ENCODE measurements at places on chromosomes 6 and 20.
A peak's percentile ranks its signal among the peaks of the same experiment; 100 is the strongest.

DNA sequence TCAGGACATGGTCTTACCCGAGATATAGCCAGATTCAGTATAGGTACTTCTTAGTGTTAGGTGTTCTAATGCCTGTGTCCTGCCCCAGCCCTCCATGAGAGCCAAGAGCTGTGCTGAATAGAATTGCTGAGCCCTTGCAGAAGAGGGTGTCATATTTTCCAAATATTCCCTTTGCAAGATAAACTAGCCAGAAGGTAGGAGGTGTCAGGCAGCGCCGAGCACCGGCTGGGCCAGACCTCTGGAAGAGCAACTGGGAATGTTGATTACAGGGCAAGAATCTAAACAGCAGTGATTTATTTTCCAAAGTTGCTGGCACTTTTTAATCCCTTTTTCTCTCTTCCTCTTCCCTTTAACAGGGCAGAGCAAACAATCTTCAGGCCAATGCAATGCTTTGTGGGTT is 37.1 kb upstream of the EZR start:
- no peak for DNase-seq

DNA sequence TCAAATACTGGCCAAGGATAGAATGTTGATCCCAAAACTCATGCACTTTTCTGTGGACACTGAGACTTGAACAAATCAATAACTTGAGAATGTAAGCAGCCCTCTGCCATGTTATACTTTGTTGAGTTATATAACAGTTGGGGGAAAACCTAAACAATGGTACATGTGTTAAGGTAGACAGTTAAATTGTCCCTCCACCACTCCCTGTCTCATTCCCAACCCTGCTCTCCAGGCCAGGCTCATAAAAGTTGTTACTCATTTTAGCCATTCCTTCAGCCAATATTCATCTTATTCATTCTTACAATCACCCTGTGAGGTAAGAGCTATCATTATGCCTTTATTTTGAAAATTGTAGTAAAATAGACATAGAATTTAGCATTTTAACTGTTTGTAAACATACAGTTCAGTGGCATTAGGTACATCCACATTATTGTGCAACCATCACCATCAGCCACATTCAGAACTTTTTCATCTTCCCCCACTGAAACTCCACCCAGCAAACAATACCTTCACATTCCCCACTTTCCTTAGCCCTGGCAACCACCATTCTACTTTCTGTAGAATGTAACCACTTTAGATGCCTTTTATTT is 38.2 kb upstream of the IER3 start:
- DNase-seq, result no peak

DNA sequence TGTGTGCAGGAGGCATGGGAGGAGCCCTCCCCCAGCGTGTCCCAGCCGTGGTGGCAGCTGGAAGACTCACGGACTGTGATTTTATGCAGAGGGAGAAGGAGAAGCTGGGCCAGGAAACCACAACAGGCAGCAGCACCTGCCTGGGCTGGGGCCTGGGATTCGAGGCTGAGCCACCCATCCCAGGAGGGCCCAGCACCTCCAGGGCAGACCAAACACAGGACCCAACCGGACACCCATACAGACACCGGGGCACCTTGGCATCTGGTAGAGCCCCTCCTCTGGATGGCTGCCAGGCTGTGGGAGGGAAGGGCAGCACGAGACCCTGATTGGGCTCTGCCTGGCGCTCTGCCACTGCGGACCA is 41.7 kb upstream of the CHRNA4 start:
- DNase-seq, result no peak

GRCh38 chr20:6588296-6588695 is 179.2 kb upstream of the BMP2 start:
- no peak for DNase-seq

DNA sequence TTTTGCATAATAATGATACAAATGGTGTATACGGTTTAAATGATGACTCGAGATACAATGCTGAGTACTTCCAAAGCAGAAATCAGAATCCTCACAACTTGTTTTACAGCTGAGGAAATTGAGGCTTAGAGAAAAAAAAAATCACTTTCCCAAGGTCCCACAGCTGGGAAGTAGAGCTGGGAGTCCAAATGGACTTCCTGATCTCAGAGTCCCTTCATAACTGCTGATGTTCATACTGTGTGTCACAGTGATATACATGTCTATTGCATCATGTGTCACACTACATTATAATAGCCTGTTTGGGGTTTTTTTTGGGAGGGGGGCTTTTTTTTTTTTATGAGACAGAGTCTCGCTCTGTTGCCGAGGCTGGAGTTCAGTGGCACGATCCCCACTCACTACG is 8.5 kb downstream of the HM13 start:
- peak; percentile 73 for DNase-seq

GRCh38 chr20:5703681-5704101 is 46.5 kb upstream of the SHLD1 start:
- DNase-seq, result no peak

GRCh38 chr6:40054186-40054585 is 119.9 kb upstream of the MOCS1 start:
- no peak for DNase-seq

- DNase-seq, result no peak
Measured at GRCh38 chr6:134272374-134272773, 45.5 kb downstream of the SGK1 start.

DNA sequence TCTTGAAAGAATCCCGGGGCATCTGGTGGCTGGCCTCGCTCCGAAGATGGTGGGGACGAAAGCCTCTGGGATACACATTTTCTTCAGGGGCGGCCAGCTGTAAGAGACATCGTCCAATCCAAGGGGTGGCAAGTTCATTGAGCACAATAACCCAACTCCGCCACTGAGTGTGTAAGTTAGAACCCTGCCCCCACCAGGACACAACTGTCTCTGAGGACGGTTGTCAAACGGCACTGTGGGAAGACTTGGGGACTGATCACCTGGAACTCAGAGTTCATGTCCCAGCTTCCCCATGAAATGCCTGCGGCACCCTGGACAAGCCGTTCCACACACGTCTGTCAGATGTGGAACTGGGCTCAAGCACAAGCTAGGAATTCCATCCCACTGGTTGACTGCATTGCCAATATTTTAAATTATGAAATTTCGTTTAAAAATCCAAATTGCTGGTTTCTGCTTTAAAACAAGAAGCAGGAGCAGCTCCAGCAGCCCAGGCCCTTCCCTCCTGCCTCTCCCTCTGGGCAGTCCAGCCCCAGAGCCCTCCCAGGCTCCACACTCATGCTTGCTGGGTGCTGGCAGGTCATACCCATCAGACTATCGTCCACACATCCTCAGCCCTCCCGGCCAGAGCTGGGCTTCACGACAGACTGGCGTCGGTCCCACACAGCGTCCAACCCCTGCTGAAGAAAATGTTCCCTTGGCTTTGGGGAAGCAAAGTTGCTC is 80.9 kb upstream of the AFDN start:
- DNase-seq, result no peak

DNA sequence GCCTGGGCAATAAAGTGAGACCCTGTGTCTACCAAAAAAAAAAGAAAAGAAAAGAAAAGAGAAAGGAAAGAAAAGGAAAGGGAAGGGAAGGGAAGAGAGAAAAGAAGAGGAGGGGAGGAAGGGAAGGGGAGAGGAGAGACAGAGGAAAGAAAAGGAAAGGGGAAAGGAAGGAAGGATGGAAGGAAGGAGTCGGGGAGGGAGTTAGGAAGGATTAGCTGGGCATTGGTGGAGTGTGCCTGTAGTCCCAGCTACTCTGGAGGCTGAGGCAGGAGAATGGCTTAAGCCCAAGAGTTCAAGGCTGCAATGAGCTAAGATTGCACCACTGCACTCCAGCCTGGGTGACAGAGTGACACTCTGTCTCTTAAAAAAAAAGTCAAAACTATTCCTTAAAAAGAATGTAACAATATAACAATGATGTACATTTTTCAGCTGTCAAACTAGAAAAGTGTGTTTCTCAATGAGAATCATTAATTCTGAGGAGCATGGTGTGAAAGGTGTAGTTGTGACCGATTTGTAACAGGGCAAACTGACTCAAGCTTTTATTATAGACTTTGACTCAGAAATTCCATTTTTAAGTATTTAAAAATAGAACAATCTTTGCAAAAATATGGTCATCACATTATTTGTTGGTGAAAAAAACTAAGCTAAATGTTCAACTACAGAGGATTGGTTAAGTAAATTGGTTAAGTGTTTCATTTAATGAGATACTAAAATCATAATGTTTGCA is 14.7 kb downstream of the SNRPB start:
- no peak for DNase-seq

- no peak for DNase-seq
Measured at GRCh38 chr20:50693001-50693400, 1.7 kb upstream of the RIPOR3 start.

GRCh38 chr6:20575125-20575524 is 40.9 kb downstream of the CDKAL1 start:
- no peak for DNase-seq

GRCh38 chr6:17986656-17987446 is 584 bp downstream of the KIF13A start:
- peak; percentile 58 for DNase-seq

GRCh38 chr6:155882527-155883333 is 427.1 kb upstream of the NOX3 start:
- DNase-seq, result no peak

GRCh38 chr6:69392745-69393144 is 404.1 kb downstream of the LMBRD1 start:
- DNase-seq, result no peak

DNA sequence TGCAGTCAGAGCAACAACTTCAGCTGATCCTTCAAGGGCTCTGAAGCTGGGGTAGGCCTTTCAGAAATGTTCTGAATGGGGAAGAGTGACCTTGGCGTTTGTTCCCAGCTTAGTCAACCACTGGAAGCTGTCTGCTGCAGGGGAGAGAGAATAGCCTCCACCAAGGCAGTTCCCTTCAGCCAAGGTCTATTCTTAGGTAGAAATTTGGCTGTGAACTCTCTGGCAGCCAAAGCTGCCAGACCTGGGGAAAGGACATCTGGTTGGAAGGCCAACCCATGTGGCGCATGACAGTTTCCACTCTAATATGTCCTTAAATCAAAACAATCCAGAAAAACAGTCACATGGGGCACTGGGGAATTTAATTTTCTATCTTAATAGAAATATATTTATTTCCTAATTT is 60.1 kb downstream of the FBXO5 start:
- DNase-seq, result no peak

DNA sequence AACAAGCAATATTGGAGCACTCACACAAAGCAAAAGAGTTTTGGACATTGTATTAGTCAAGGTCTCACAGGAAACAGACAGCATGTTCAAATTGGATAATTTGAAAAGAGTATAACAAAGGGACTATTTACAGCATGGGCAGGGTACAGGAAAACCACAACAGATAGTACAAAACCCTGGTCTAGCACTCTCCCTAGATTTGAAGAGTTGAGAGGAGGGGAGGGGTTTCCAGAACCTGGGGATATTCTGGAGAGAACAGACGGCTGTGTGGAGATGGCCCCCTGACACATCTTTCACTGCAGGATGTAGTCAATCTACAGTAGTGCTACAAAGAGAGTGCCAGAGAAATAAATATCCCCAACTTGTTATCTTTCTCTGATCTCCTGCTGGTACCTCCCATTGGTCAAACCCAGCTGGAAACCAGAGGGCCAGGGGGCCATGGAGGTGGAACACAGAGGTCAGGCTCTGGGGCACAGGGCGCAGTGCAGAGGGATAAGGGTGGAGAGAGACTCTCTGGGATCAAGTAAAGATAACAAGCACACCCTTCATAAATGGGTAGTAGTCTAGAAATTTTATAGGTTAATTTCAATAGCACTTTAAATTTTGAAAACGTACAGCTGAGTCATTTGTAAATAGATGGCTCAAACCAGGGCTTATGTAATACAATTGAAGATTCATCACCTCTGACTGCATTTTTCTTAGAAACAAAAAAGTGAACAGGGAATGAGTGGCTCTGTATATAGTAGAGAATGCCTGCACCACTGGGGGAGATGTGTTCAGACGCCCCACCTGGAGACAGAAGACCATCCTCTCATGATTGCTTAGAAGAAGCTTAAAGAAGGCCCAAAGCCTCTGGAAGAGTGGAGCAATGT is 25.7 kb downstream of the RCAN2 start:
- no peak for DNase-seq

GRCh38 chr6:162913206-162913605 is 185.4 kb downstream of the PACRG start:
- DNase-seq, result no peak

- peak; percentile 43 for DNase-seq
Measured at GRCh38 chr6:130965656-130966055, 97.4 kb downstream of the EPB41L2 start.

DNA sequence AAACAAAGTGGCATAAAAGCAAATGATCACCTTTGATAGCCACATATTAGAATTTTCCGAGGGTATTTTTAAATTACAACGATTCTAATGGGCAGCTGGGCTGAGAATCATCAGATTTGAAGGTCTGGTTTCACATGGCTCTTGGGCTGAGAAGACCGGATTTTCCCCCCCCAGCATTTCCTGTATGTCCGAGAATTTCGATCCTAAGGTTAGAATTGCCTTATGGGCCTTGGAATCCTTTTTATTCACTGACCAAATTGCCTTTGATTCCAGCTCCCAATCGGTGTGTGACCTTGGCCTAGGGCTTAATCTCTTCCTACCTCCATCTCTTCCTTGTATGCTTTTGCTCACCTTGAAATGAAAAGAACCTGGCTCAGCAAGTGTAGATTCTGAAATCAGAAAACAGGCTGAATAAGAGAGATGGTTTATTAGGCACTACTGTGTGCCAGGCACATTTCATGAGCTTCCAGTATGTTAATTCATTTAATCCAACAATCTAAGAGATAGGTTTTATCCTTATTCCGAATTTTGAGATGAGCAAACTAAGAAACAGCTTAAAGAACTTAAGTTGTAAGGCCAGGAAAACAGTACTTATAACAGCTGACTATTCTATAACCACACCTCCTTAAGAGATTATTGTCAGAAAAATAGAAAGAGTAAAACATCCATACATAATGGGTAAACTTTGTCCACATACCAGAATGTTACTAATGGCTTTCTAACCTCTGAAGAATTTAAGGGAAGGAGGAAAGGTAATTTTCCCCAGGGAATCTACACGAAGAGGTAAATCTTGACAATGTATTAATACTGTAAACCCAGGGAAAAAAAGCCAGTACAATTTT is 39.4 kb downstream of the HFE start:
- DNase-seq, result peak; percentile 6

DNA sequence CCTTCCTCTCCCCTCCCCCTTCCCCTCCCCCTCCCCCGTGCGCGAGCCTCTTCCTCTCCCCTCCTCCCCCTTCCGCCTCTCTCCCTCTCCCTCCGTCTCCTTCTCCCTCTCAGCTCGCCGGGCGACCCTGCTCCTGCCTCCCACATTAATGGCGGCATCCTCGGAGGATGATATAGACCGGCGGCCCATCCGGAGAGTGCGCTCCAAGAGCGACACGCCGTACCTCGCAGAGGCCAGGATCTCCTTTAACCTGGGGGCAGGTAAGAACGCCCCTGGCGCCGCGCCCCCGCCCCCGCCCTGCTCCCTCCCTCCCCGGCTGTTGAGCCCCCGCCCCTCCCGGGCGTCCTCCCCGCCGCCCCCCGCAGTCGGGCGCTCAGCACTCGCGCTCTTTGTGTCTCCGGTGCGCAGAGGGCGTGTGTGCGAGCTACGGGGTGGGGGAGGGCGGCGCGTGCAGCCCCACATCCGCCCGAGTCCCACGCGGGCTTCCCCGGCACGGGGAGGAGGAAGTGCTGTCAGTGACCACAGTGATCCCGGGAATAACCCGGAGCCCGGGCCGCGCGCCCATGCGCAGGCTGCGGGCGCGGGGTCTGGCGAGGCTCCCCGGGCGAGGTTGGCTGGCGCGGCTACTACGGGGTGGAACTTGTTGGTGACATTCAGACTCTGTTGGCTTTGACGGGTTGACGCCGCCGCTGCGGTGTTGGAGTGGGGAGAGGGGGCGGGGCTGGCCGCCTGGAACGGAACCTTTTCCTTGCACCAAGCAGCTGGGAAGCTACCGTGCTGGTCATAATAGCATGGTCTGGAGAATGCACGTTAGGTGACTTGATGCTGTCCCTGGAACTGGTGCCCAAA is 33.2 kb downstream of the PHACTR1 start:
- peak; percentile 31 for DNase-seq

Data from suppressor macrophage treated with lipopolysaccharide for 4 hours (primary cell).